GM12878 (cell line): ENCODE measurements at places on chromosomes 5 and 9. TPM values are rescaled to one million over a fixed set of nuclear protein-coding genes. Genes with fewer than 3 reads are reported as not detected.

The CD74 gene
- total RNA-seq: 4,973 and 5,010 TPM in 2 replicates

The CLIC3 gene
- total RNA-seq: not detected in 2 replicates

The ENTPD2 gene
- 1.4 and 2.0 TPM in 2 replicates for total RNA-seq

The PDLIM7 gene
- total RNA-seq: 30.3 and 36.6 TPM in 2 replicates

The ABO gene
- total RNA-seq: not detected in 2 replicates

The SLCO4C1 gene
- total RNA-seq: 0.72 and 0.87 TPM in 2 replicates

The MOB3B gene
- 1.4 and 1.7 TPM in 2 replicates for total RNA-seq

- no peak for DNase-seq
- H3K27ac ChIP-seq: no peak overlapping the region
- no peaks in the 10 kb centered on the region for H3K27me3 ChIP-seq
- H3K4me3 ChIP-seq: no peak overlapping the region
- no peaks in the 10 kb centered on the region for H3K36me3 ChIP-seq
These were observed 43.9 kb upstream of the HMGCS1 start for GRCh38 chr5:43357067-43357466.

- DNase-seq: no peak
- H3K27me3 ChIP-seq: no peaks in the 10 kb centered on the region
- H3K27ac ChIP-seq: no peak overlapping the region
These were observed 52.4 kb downstream of the PRRC2B start for GRCh38 chr9:131446276-131446675.

DNA sequence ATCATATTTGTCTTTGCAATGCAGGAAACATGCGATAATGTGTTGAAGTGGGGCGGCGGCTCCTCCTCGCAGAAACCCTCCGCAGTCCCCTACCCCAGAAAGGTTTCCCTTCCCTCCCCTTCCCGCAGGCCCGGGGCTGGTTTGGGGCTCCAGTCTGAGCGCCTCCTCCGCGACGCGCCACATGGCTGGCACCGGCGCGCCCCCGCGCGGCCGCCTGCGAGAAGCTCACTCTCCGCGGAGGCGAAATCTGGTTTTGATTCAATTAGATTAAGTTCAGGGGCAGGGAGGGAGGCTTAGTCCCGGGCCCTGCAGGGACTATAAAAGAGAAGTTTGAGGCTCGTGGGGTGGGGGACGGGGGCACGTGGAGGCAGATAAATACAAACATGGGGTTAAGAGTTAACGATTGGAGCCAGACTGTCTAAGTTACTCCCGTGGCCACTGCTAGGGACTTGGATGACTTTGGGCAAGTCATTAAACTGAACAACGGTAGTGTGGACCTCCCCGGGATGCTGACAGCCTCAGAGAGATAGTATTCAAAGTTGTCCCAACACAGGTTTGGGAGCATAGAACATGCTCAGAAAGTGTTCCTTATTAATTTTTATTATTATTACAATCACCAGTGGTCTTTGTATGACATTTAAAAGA lies 69.4 kb downstream of the MSX2 start:
- DNase-seq: no peak
- H3K4me1 ChIP-seq: no peaks in the 10 kb centered on the region
- H3K36me3 ChIP-seq: no peaks in the 10 kb centered on the region

GRCh38 chr9:108040783-108041182 lies 551.2 kb upstream of the KLF4 start:
- no peak for DNase-seq
- no peaks in the 10 kb centered on the region for H3K27me3 ChIP-seq
- no peaks in the 10 kb centered on the region for H3K36me3 ChIP-seq
- H3K4me1 ChIP-seq: no peaks in the 10 kb centered on the region
- no peak overlapping the region for H3K27ac ChIP-seq

- DNase-seq: no peak
- no peaks in the 10 kb centered on the region for H3K4me1 ChIP-seq
- H3K27me3 ChIP-seq: no peaks in the 10 kb centered on the region
- no peak overlapping the region for H3K4me3 ChIP-seq
- no peak overlapping the region for H3K27ac ChIP-seq
- H3K36me3 ChIP-seq: no peaks in the 10 kb centered on the region
These were observed 33.5 kb upstream of the LRRC14B start for GRCh38 chr5:157801-158200.

DNA sequence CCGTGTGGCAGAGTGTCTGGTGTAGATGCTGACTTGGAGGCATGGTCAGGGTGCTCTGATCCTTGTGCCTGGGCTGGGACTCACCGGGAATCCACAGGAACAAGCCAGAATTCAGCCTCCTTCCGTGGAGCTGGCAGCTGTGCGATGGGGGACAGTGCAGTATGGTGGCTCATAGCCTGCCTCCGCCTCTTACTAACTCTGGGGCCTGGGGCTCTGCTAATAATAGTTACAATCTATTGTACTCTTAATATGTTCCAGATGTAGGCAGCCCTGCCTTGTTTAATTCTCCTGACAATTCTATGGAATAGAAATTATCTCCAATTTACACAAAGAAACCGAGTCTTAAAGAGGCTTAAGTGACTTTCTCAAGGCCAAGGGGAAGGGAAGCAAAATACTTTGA lies 77.6 kb downstream of the PCDH1 start:
- no peaks in the 10 kb centered on the region for H3K36me3 ChIP-seq
- H3K4me1 ChIP-seq: no peaks in the 10 kb centered on the region
- peaks cover 9% of the 10 kb centered on the region for H3K27me3 ChIP-seq
- H3K4me3 ChIP-seq: no peak overlapping the region
- DNase-seq: no peak

- H3K36me3 ChIP-seq: no peaks in the 10 kb centered on the region
- no peaks in the 10 kb centered on the region for H3K4me1 ChIP-seq
- H3K27me3 ChIP-seq: no peaks in the 10 kb centered on the region
- H3K4me3 ChIP-seq: no peak overlapping the region
These were observed 6.2 kb downstream of the SH3TC2 start for GRCh38 chr5:149056616-149057165.

- DNase-seq: no peak
- H3K27ac ChIP-seq: no peak overlapping the region
- no peaks in the 10 kb centered on the region for H3K4me1 ChIP-seq
These were observed 538 bp upstream of the BDP1 start for GRCh38 chr5:71454913-71455312.

DNA sequence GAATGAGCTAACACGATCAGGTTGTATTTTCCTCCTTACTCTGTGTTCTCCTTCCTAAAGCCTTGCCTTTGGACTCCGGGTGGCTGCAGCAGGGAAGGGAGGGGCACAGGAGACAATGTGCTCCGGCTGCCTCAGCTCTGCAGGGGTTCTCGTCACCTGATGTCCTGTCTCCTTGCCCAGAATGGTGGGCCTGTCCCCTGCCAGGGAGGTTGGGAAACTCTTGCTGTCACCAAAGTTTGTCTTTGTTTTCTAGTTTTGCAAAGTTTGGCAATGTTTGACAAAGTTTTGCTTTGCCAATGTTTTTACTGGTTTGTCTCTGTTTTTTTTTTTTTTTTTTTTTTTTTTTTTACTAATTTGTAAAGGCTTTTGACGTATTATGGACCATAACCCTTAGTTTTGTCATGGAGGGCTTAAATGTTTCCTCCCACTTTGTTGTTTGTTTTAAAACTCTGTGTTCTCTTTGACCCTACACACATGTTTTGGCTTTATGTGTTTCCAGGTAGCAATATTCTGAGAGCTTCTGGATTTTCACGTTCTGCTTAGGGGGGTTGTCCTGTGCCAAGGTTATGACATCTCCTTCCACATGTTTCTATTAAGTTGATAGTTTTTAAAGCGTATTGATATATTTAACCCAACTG lies 49.3 kb downstream of the GADD45G start:
- H3K27ac ChIP-seq: no peak overlapping the region
- no peak overlapping the region for H3K4me3 ChIP-seq
- peaks cover 18% of the 10 kb centered on the region for H3K4me1 ChIP-seq
- H3K27me3 ChIP-seq: peaks cover 3% of the 10 kb centered on the region
- no peak for DNase-seq
- H3K36me3 ChIP-seq: no peaks in the 10 kb centered on the region

DNA sequence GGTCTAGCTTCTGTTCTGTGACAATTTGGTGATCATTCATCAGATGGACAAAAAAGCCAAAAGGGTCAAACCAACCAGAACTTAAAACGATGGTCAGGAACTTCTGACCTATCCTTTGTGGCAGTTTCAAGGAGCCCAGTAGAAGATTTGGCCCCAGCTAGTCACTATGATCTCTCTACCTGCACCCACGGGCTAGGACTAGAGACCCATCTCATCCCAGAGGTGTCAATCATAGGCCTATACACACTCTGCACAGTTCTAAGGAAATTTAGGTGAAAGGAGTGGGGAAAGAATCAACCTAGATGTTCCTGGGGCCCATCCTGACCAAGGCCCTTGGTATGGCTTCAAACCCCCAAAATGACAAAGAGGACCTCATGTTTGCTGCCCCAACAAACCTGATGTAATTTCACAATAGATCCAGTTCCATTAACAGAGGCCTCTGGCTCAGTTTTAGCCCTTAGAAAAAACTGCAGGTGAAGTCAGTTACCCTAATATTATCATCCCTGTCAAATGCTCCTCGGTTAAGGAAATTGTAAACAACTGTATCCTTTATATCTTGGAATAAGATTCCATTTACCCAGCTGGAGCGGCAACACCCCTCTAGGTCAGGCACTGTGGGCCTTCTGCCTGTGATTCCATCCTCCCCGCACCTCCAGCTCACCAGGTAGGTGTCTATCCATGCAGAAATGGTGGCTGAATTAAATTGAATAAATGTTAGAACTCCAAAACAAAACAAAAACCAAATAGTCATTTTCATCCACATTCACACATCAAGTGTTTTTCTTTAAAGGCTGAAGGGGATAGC lies 138.7 kb downstream of the ENC1 start:
- no peaks in the 10 kb centered on the region for H3K36me3 ChIP-seq
- no peak overlapping the region for H3K27ac ChIP-seq
- H3K4me1 ChIP-seq: no peaks in the 10 kb centered on the region
- no peaks in the 10 kb centered on the region for H3K27me3 ChIP-seq

GRCh38 chr5:96344678-96345577 lies 88.1 kb downstream of the PCSK1 start:
- H3K4me3 ChIP-seq: no peak overlapping the region
- DNase-seq: peak; percentile 59
- H3K27ac ChIP-seq: no peak overlapping the region
- no peaks in the 10 kb centered on the region for H3K27me3 ChIP-seq

- no peaks in the 10 kb centered on the region for H3K36me3 ChIP-seq
- no peak overlapping the region for H3K4me3 ChIP-seq
- no peaks in the 10 kb centered on the region for H3K27me3 ChIP-seq
- no peak for DNase-seq
- H3K4me1 ChIP-seq: no peaks in the 10 kb centered on the region
These were observed 441.6 kb downstream of the GADD45G start for GRCh38 chr9:90046317-90046861.

DNA sequence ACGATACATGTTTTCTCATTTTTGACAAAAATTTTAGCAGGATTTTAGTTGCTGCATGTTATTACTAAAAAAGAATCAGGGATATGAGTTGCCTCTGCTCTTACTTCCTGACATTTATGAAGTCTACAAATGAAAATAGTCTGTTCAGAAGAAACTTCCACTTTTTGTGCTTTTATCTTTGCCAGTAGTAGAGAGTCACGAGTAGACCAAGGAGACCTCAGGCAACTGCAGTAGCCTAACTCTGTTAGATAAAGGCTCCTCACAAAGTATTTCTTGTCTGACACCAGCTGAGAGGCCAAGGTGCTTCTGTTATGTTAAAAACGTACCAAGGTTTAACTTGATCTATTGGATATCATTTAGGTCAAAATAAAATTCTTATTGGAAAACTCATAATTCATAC lies 333.9 kb downstream of the NR2F1-AS1 start:
- no peak overlapping the region for H3K27ac ChIP-seq
- H3K36me3 ChIP-seq: no peaks in the 10 kb centered on the region
- no peaks in the 10 kb centered on the region for H3K27me3 ChIP-seq
- no peak for DNase-seq
- H3K4me3 ChIP-seq: no peak overlapping the region

DNA sequence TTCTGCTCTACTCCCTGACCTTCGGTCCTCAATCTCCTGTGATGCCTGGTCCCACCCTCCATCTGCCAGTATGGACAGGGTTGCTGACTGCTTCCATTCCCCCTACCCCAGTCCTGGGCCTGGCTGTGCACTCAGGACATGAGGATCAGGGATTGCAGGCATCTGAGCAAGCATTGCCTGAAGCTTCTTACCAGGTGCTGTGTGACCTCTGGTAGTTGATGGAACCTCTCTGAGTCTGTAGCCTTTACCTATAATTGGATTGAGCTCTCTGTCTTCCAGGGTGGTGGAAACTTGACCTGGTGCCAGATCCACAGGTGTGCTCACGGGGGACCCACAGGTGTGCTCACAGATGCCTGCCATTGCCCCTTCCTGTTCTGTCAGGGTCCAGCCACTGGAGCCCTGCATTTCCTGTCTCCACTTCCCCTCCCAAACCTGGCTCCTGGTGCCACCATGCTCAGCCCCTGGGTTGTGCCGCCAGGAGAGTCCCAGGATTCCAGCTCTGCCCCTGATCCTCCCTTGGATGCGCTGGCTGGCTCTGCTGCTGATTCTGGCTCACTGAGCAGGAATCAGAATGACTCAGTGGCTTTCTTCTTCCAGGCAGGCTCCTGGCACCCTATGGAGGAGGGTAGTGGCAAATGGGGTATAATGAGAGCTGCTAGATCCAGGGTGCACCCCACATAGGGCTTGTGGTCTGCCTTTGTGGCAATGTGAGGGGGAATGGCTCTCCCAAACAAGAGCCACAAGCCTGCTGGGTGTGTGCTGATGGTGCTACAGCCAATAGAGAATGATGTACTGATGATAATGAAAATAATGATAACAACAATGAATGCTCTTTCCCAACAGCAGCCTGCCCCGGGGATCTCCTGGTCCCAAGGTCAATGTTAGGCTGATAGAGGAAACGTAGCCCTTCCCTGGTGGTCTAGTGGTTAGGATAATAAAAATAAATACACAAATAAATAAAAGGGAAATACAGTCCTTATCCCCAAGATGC lies 35.2 kb upstream of the PSD2 start:
- H3K4me3 ChIP-seq: no peak overlapping the region
- DNase-seq: no peak
- H3K27ac ChIP-seq: no peak overlapping the region
- H3K4me1 ChIP-seq: no peaks in the 10 kb centered on the region

- H3K36me3 ChIP-seq: peaks cover 9% of the 10 kb centered on the region
- H3K4me3 ChIP-seq: no peak overlapping the region
- H3K27me3 ChIP-seq: no peaks in the 10 kb centered on the region
- no peak overlapping the region for H3K27ac ChIP-seq
- no peak for DNase-seq
These were observed 3.7 kb upstream of the LHX3 start for GRCh38 chr9:136208675-136209074.
